ENCODE measurements at places on chromosomes 12 and 14.
A peak's percentile ranks its signal among the peaks of the same experiment; 100 is the strongest.

DNA sequence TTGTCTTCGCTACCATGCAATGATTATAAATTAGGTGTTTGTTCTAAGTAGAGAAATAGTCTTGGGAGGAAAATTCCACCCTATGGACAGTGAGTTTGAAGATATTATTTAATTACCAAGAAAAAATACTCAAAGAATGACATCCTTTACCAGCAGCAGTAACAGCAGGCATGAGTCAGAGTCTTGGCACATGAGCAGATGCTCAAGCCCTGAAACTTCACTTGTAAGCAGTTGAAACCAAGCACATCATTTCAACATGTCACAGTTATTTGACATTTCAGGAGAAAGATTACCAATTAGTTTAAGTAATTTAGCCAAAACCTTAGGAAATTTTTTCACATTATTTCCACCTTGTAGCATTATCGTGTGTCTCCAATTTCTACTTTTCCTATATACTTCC, 99.2 kb downstream of the C12orf50 start:
- H3K4me1 ChIP-seq: no peaks in the 10 kb centered on the region
- no peak for DNase-seq
- H3K27me3 ChIP-seq: no peaks in the 10 kb centered on the region
- H3K36me3 ChIP-seq: no peaks in the 10 kb centered on the region

GRCh38 chr12:25853316-25854095, 105.0 kb upstream of the RASSF8 start:
- H3K27ac ChIP-seq: no peak overlapping the region
- no peak overlapping the region for H3K4me3 ChIP-seq
- H3K36me3 ChIP-seq: no peaks in the 10 kb centered on the region

- no peaks in the 10 kb centered on the region for H3K36me3 ChIP-seq
- H3K27ac ChIP-seq: no peak overlapping the region
- DNase-seq: no peak
- no peaks in the 10 kb centered on the region for H3K4me1 ChIP-seq
Observed at GRCh38 chr12:48946205-48946604, 11.1 kb downstream of the ARF3 start.

DNA sequence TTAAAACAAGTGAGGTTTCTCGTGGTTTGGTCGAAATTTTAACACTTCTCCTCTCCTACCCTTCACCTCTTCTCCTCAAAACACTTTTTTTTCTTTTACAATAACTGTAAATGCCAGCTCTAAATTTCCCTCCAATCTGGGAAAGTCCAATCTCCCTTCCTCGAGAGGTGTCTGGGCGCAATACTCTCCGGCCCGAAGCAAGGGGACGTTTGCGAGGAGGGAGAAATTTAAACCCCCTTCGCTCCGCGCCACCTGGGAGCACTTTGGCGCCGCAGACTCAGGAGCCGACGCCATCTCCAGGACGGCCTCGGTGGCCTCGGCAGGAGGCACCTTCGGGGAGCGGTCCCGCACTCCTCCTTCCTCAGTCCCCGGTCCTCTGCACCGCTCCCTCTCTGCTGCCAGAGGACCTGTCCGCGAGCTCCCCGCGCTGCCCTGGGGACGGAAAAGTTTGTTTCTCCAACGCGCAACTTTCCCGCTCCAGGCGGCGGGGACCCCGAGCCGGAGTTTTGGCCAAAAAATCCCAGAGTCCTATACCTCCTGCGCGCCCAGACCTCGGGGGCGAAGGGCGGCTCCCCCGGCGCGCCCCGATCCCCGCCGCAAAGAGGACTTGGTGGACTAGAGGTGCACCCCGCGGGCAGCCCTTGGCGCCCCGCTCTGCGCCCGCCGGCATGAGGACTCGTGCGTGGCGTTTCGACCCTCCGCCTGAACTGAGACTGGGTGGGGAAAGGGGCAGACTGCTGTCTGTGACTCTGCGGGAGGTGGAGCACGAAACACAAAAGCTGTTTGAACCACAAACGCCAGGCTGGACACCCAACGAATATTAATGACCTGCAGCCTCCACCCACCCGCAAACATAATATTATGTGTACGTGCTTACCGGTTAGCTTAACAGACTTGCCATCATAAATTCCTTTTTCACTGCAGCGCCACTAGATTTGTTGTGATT, 95.2 kb upstream of the HMGA2 start:
- peaks cover 9% of the 10 kb centered on the region for H3K4me1 ChIP-seq
- H3K36me3 ChIP-seq: no peaks in the 10 kb centered on the region
- H3K27ac ChIP-seq: no peak overlapping the region
- H3K4me3 ChIP-seq: peak overlapping the region; percentile 59
- peak; percentile 75 for DNase-seq
- H3K27me3 ChIP-seq: peaks cover 45% of the 10 kb centered on the region

DNA sequence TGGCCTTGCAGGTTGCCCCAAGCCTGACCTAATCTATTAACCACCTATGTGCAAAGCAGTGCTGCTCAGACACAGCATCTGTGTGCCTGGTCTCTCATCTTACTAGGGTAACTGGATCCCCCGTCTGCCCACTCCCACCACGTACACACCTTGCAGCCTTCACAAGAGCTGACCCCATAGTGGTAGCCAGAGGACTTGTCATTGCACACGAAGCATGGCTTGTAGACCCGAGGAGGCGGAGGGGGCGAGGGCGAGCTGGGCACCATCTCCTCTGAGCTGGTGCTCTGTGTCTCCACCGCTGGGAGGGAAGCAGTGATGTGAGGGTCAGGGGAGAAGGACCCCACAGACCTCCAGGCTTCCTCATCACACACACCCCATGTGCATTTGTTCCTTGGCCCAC, 8.4 kb upstream of the ITGB7 start:
- DNase-seq: no peak
- peaks cover 16% of the 10 kb centered on the region for H3K27me3 ChIP-seq
- peaks cover 35% of the 10 kb centered on the region for H3K4me1 ChIP-seq
- H3K27ac ChIP-seq: no peak overlapping the region
